ENCODE measurements at places on chromosomes 7 and 10.

DNA sequence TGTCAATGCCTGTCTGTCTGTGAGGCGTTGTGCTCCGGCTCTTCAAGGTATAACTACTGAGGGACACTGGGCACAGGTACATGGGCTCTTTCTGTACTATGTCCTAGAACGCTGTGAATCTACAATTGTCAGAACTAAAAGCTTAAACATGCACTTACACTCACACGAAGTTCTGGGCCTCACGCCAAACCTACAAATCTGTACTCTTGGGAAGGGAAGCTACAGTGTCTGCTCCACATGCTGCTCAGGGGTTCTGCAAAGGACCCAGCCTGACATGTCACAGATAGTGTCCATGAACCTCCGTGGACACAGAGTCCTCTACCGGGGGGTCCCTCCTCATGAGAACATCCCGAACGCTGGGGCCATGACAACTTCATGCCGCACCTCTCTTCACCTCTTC, 268.7 kb downstream of the WDR37 start:
- no peak for DNase-seq

GRCh38 chr7:94974423-94974822, 67.0 kb downstream of the PPP1R9A start:
- no peak for DNase-seq

- no peak for DNase-seq
Measured at GRCh38 chr7:134939136-134939535, 47.2 kb upstream of the AGBL3 start.

GRCh38 chr10:131396121-131397050, 84.9 kb upstream of the TCERG1L start:
- no peak for DNase-seq

- DNase-seq = no peak
Measured at GRCh38 chr10:117470733-117471132, 71.8 kb upstream of the EMX2 start.

DNA sequence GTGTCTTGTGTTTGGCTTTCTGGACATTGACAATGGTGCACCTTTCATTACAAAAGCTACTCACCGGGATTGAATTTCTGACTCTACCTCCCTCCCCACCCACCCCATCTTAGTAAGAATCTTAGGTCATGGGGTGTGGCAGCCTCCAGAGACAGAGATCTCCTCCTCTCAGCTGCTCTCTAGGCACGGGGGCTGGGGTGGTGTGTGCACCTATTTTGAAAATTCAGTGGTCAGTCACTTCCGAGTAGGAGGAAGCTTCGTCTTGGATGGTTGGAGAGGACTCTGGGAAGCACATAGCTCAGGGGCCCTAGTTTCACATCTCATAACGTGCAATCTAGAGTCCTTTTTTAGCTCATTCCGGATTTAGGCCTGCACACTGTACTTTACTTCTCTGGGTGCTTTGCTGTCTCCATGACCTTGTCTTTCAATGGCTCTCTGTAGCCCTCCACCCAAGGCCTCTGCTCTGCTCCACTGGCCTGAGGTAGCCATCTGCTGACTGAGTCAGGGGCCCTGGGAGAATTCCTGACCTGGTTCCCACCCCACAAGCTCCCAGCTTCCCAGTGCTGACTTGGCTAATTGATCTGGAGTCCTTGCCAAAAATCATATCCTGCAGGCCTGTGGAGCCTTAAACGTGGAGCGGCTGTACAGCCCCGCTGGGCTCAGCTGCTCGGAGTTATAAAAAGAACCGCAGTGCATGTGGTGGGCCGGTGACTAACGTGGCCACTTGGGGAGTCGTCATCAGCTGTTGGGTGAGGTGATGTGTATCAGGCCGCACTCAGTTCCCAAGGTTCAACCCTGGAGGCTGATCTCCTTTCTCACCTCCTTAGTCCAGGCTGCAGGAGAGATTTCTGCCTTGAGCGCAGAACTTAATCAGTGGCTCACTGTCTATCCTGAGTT, 19.3 kb upstream of the ADAMTS14 start:
- no peak for DNase-seq
